SJSA1 (cell line): ENCODE measurements at places on chromosomes 11 and 22.

DNA sequence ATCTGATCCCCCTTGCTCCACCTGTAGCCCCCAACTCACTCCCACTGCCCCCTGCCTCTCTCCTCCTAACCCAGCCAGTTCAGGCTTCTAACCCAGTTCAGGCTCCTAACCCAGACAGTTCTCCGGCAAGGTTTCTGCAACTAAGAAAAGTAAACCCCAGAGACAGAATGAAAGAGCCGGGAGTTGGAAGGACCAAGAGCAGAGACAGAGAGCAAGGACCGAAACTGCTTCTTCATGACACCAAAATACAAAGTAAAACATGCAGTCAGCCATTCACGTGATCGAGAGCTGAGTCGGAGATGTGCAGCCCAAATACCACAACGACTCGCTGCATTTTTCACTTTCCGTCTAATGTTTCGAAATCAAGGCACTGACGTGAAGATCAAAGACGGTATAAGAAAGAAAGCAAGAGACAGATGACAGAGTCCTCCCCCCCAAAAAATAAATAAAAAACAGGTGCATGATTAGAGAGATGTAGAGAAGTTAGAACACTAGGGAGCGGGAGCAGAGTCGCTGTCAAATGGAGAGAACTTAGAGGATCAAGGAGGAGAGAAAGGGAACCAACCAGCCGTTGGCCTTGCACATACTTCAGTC, 884 bp downstream of the IL10RA start:
- DNase-seq = no peak

GRCh38 chr11:77470971-77471370, 2.9 kb downstream of the PAK1 start:
- DNase-seq = no peak

- no peak for DNase-seq
Observed at GRCh38 chr11:26993965-26994457, at the start of gene FIBIN. Gene FIBIN, plus strand, starts transcription at chr11:26994112. Its CDS starts 415 bp downstream, at chr11:26994527.

- peak; percentile 40 for DNase-seq
Observed at GRCh38 chr22:39462443-39463221, 5.8 kb downstream of the MGAT3 start.
